Germinal center (tissue), 1 donor: ENCODE measurements at places on chromosomes 3 and 15.

DNA sequence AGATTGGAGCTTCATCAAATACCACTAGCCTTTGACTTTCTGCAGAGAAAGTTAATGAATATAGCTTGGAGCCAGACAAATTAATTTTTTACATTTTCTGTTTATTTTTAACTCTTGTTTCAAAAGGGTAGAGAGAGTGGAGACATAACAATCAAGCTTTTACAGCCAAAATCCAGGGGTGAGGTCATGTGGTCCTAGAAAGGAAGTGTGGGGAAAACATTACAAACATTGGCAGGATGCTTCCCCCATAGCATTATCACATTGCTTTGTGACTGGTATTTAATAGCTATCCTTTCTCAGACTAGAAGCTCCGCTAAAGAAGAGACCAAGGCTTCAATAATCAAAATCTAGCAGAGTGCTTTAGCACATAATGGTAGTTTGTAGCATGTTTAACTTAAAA, 46.4 kb upstream of the PHLDB2 start:
- DNase-seq: no peak

DNA sequence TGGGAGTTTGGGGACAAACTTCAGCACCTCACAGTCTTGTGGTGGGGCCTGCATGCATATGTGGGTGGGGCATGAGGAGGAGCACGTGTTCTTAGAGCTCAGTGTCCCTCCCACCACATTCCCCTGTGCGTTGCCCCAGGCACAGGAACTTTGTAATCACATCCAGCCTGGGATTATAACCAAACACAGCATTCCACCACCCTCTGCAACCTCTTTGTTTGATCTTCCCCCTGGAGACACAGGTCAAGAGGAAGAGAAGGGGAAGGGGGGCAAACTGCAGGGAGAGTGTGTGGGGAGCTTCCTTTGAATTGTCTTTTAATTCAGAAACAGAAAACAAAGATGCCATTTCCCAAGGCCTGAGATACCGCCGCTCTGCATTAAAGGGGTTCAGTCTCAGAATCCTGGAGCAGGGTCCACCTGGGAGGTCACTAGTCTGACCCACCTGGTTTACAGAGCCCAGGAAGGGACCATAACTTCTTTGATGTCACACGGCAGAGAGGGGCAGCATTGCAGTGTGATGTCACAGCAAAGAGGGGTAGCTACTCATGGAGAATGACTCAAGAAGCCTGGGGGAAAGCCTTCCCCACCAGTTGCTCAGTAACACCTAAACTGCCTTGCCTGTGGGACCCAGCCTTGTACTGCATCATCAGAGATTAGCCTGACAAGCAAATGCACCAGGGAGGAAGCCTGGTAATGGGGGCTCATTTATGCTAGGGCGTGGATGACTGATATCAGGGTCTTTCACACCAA, 106.3 kb upstream of the RNU6-1 start:
- no peak for DNase-seq

GRCh38 chr3:160945336-160945735, 159.8 kb downstream of the B3GALNT1 start:
- DNase-seq: no peak

DNA sequence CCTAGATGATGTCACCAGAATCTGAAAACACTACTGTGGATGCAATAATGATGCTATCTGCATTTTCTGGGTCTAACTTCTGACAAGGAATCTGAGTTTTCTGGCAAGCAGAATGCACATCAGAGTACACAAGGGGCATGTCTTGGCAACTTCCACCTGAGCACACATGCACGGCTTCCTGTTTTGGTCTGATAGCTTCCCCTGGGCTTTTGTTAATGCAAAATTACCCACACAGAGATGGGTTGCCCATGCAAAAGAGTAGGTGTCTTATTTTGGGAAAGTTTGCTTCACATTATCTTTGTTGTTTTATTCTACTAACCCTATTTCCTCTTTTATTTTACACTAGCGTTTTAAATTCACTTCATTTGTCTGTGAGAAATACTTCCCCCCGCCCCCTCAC, 74.2 kb upstream of the SATB1 start:
- peak; percentile 72 for DNase-seq

DNA sequence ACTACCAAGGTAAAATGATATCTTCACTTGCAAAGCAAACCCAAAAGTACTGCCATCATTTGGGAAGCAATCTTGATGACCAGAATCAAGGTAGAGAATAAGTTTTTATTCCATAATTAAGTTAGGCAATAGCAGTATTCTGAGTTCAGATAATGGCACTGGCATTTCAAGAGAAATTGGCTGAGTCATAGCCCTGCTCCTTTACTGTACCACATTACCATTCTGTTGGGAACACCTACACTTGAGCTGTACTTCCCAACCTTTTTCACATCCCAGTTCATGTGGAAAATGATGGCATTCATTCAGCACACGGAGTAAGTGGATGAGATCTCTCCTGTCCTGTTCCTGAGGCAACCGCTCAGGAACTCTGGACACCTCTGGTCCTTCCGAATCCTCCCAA, 311.6 kb upstream of the TPRG1 start:
- no peak for DNase-seq

GRCh38 chr15:69475769-69476358, 23.2 kb downstream of the RPLP1 start:
- peak; percentile 74 for DNase-seq

- no peak for DNase-seq
These were observed 78.1 kb downstream of the CLDN11 start for GRCh38 chr3:170496868-170497140.

DNA sequence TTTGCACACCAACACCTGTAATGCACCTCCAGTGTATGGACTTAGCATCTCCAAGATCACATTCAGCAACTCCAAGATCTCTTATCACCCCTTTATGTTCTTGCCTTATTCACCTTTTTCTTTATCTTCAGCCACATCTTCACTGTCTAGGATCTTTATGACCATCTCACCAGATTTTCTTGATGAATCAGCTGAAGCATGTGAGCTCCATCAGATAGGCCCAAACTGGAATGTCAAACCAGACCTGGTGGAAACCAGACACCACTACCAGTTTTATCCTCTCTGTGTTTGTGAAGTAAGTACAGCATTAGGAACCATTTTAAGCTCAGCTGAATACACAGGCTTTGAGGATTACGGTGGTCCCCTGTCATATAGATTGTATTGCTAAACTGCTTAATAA, 330.4 kb upstream of the NDN start:
- no peak for DNase-seq

- DNase-seq: no peak
These were observed 59.5 kb upstream of the KY start for GRCh38 chr3:134710313-134710680.

DNA sequence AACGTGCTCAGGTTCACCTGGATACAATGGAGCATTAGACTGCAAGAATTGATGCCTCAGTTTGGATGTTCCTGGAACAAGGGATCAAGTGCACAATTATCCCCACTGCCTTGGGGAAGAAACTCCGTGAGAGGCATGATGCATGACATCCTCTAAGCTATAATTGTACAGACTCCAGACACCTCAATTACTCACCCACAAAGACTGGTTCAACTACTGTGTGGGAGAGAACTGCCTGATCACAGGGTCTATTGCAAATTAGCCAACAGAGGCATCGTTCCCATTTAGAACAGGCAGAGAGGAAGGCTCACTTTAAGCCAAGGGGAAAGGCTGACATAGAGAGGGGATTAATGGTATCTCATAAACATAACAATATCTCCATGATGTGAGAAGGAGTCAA, 43.5 kb downstream of the ARRDC4 start:
- DNase-seq: no peak

- DNase-seq: no peak
These were observed 7.7 kb downstream of the CMTM8 start for GRCh38 chr3:32246079-32246675.

GRCh38 chr15:51374131-51374530, 32.7 kb downstream of the GLDN start:
- DNase-seq: no peak

DNA sequence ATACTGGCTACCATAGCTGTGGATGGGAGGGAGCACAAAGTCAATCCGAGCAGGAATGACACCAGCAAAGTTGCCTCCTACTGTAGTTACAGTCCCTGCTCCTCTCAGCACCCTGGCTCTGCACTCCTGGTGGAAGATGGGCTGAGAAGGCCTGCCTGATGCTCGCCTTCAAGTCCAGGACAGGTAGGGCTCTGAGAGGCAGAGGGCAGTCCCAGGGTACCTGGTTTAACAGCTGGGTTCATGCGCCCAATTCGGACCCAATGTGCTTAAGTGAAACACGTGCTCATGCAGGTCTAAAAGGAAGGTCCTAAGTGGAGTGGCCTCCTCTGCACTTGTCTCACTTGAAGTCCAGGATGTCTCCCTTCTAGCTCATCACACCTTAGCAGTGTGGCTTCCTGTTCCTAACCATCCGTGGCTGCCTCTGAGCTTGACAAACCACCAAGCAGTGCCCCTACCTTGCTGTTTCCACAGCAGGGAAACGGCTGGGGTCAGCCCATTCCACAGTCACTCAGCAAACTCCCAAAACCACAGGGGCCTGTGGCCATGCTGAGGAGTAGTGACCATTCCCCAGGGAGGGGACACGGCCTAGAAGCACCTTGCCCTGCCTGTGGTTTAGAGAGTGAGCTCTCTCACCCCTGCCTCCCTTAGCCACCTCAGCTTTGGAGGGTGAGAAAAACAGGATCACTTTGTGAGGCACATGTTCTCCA, 3.9 kb upstream of the MUSTN1 start:
- no peak for DNase-seq

GRCh38 chr15:65923264-65923663, 54.0 kb downstream of the RAB11A start:
- no peak for DNase-seq

GRCh38 chr3:12444582-12445471, 39.5 kb upstream of the TSEN2 start:
- no peak for DNase-seq

GRCh38 chr3:147420353-147421183, 11.4 kb downstream of the ZIC1 start:
- no peak for DNase-seq

DNA sequence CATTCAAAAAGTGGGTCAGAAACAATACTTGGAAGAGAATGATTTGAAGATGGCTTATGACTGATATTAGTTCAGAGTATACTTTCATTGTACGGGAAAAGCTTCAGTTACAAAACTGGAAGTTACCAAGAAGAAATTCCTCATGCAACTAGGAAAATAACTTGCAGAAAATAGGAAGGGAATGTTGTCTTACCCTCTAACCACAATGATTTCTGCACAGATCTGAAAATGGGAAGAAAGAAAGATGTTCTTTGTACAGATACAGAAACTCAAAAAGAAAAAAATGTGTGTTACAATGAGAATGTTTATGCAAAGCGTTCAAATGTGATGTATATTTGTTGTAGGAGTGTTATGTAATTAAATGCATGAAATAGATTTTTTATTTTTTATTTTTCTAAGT, 3.7 kb downstream of the ZNF280D start:
- DNase-seq: no peak

DNA sequence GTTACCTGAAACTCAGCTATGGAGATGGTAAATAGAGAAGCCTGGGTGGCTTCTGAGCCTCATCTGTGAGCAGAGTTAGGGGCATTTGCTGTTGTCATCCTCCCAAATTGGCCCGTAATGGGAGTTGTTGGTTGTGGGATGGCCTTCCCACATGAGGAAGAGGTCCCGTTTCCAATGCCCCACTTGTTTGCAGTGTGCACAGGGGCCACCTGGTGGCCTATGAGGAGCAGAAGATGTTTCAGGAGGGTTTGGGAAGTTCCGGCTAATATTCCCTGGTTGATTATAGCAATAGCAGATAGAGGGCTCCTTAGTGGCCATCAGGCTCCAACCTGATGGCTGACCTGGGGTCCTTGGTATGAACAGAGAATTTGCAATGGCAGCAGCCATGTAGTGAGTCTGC, 1546.5 kb downstream of the OTOL1 start:
- DNase-seq: no peak

GRCh38 chr15:70172124-70172523, 74.4 kb upstream of the TLE3 start:
- no peak for DNase-seq

DNA sequence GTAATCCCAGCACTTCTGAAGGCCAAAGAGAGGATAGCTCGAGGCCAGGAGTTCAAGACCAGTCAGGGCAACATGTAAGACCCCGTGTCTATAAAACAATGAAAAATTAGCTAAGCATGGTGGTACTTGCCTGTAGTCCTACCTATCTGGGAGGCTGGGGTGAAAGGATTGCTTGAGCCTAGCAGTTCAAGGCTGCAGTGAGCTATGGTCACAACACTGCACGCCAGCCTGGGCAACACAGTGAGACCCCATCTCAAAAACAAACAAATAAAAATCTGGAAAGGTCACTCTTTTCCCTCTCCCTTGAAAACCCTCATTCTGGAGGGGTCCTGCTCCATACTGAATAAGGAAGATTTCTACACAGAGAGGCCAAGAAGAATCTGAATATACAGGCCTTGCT, 43.5 kb upstream of the ZNF280D start:
- no peak for DNase-seq

DNA sequence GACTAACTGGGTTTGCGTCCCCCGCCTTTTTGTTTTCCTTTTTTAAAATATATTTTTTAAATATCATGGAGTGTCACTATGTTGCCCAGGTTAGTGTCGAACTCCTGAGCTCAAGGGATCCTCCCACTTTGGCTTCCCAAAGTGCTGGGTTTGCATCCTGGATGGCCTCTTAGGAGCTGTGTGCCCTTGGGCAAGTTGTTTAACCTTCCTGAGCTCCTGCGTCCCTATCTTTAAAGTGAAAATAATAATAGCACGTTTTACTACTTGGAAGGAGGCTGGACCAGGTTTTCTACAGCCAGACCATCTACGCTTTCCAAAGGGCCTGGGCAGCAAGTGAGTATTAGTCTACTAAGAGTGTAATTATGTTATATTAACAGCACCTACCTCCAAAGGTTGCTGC, 44.2 kb upstream of the RNU6-1 start:
- no peak for DNase-seq

GRCh38 chr3:120102232-120102631, 8.0 kb upstream of the GSK3B start:
- DNase-seq: no peak

DNA sequence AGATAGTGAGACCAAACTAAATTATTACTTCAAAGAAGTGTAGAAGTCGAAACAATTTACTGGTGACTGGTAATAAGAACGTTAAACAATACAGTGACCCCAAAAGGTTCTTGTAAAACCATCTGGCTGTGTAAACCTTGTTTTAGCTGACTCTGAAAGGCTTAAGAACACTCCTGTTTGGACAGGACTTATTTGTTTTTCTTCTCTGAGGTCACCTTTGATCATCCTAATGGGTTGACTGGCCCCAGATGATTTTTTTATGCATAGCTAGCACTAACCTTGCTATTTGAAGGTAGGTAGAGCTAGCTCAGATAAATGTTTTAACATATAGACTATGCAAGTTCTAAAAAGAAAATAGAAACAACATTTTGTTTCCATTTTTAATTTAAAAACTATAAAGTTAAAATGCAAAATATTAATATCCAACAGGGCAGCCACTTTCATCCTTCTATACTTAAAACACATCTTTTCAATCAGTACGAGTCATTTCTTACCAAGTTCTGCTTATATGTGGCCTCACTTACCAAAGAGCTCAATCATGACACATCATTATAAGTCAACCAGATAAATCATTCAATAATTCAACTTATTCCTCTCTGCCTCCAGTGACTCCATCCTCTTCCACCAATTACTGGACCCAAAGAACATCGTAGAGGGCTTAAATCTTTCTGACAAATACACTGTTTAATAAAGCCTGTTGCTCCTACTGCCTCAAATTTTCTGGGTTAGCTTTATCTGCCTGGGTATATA, 158.8 kb downstream of the SSR3 start:
- no peak for DNase-seq
